ENCODE measurements at places on chromosomes 6 and 20.

DNA sequence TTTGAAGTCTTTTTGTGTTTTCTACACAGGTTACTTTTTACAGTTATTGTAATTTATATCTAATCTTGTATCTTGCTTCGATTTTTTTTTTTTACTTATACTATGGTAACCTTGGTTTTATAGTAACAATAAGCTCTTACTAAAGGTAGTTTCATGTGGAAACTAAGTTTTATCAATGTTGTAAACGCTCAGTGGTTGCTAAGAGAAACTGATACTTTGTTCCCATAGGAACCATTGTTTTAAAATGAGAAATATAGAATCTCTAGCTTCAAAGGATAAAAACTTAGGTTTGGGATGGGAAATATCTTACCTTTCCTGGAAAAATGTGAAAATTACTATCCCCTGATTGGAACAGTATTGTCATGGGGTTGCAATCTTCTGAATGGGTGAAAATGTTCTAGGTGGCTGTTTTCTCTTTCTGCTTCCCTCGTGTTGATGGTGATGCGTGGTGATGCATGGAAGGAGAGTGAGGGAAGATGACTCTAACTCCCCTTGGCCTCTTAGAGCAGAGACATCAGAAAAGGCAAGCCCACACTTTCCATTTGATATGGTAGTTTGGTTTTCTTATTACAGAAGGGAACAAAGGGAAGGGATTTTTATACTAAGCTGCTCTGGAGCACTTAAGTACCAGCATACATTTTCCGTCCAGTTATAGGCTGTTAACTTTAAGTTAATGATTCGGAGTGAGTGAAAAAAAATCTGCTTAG, 23.5 kb upstream of the BACH2 start:
- DNase-seq, result no peak

- no peak for DNase-seq
Measured at GRCh38 chr6:118485601-118486550, 62.2 kb upstream of the PLN start.

- DNase-seq, result no peak
Measured at GRCh38 chr20:34705008-34705396, 858 bp downstream of the TP53INP2 start.

GRCh38 chr20:22524393-22525015, 59.9 kb downstream of the FOXA2 start:
- no peak for DNase-seq

DNA sequence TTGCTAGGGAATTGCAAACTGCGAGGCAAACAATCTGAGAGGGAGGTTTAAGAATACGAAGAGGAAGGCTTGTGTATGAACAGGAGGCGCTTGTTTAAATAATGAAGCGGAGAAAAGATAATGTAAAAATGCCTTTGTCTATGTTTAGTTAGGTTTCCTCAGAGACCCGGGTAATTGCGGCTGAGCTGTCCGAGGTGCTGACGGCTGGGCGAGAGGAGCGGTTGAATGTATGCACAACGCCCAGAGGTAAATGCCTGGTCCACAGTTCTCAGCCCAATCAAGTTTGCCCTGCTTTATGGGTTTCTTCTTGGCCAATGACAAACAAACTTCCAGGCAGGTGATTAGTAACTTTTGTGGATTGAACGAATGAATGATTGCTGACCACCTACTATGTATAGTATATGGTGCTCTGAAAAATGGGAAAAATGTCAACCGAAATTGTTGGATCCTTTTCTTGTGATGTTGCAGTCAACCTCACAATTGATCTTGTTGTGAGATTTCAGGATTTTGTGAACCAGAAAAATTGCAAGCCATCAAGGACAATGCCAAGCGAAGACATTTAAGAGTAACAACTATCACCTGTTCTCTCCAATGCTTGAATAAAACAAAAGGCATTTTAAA, 38.3 kb upstream of the SLC32A1 start:
- no peak for DNase-seq

GRCh38 chr6:155694419-155694790, 238.8 kb upstream of the NOX3 start:
- no peak for DNase-seq

- no peak for DNase-seq
Measured at GRCh38 chr20:58628491-58629214, 22.4 kb upstream of the STX16 start.

DNA sequence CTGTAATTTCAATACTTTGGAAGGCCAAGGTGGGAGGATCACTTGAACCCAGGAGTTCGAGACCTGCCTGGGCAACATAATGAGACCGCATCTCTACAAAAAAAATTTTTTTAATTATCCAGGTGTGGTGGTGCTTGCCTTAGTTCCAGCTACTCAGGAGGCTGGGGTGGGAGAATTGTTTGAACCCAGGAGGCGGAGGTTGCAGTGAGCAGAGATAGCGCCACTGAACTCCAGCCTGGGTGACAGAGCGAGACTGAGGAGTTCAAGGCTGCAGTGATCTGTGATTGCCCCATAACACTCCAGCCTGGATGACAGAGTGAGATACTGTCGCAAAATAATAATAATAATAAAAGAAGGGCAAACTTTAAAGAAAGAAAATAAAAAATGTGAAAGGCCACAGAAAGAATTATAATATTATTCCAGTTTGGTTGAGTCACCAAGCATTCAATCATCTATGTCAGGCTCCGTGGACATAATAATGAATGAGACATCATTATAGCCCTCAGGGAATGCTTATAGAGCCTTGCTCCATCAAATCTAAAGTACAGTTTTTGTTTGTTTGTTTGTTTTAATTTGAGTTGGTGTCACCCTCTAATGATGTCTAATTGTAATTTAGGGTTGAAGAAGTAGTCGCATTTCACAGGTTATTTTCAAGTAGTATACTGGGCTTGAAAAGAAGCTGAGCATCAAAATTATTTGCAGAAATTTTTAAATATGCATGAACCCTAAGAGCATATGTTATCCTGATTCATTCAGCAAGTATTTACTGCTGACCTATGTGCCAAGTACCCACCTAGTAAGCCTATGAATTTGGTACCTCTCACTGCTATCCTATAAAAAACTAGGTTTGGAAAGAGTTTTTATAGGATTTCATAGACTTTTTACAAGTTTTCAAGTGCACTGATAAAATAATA, 15.1 kb downstream of the GLYATL3 start:
- DNase-seq, result no peak

DNA sequence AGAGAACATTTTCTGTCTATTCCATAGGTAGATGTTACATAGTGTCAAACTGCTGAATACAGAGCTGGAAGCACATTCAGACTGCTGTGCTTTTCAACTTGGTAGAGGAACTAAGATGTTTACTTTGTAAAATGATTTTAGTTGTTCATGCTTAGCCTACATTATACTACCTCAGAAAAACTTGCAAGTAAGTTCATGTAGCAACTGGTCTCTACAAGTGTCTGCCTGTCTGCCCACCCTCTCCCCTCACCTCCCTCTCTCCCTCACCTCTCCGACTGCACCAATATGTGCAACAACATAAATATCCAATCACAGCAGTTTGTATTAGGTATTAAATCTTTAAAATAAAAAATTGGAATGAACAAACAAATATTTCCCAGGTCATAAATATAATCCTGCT, 25.3 kb downstream of the ELOVL4 start:
- DNase-seq, result no peak

DNA sequence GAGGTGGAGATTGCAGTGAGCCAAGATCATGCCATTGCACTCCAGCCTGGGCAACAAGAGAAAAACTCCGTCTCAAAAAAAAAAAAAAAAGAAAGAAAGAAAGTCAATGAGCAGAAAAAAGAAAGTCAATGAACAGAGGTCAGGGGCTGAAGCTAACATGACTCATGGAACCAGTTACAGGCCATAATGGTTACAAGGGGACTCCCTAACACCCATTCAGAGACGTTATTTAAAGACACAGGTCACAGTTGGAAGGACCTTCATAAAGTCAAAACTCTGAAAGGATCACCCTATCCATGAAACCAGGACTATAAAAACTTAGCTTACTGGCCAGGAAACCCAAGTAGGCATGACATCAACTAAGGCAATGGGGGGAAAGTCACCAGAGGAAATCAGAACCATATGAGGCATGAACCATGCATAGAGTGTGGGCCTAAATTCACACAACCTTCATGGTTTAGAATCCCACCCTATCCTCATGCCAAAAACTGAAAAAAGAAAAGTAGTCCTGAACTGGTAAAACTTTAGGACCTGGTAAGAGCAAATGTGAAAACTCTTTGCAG, 18.2 kb downstream of the FBXL4 start:
- no peak for DNase-seq

GRCh38 chr6:69729870-69730449, 66.8 kb downstream of the LMBRD1 start:
- no peak for DNase-seq

GRCh38 chr20:60254901-60255411, 296.7 kb downstream of the CDH26 start:
- no peak for DNase-seq

GRCh38 chr6:90249458-90249857, 47.2 kb downstream of the BACH2 start:
- DNase-seq, result no peak

DNA sequence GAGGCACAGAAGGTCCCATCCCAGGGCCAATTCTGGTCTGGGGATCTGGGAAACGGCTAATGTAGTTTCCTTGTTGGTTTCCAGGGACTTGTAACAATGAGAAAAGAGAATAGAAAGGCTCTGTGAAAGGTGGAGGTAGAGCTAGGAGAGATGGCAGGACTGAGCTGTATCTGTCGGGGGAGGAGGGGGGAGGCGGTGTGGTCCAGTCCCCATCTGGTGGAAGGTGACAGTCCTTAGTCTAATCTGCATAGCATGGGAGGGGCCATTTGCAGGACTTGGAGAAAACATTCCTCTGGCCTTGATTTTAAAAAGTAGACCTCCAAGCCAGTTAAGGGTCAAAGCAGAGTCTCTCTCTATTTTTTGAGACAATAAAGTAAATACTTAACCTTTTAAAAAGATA, 137.1 kb downstream of the DNAH8 start:
- no peak for DNase-seq

Measured in stimulated activated CD8-positive, alpha-beta memory T cell treated with anti-CD3 and anti-CD28 coated beads, Interleukin-15, amount 100 ng/mL, for 24 hours (primary cell).